ENCODE measurements at places on chromosomes 16 and 17.
A peak's percentile ranks its signal among the peaks of the same experiment; 100 is the strongest.

- DNase-seq, result no peak
These were observed 7.9 kb downstream of the FNDC8 start for GRCh38 chr17:35129154-35129972.

- DNase-seq, result no peak
These were observed 202.4 kb downstream of the AXIN2 start for GRCh38 chr17:65359016-65359415.

- peak; percentile 79 for DNase-seq
These were observed 35.1 kb upstream of the CDRT4 start for GRCh38 chr17:15502369-15503112.

- DNase-seq, result no peak
These were observed 179.2 kb downstream of the IRF8 start for GRCh38 chr16:86078121-86078600.

DNA sequence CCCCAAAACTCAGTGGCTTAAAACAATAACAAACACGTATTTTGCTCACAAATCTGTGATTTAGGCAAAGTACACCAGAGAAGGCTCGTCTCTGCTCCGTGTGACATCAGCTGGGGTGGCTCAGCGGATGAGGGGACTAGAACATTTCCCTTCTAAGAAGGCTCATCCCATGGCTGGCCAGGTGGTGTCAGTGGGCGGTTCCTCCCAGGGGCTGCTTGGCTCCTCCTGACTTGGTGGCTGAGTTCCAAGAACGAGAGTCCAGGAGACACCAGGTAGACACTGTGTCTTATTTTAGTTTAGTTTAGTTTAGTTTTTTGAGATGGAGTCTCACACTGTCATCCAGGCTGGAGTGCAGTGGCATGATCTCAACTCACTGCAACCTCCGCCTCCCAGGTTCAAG is 5.6 kb upstream of the CHMP6 start:
- DNase-seq, result no peak

- no peak for DNase-seq
These were observed 42.5 kb downstream of the AKAP10 start for GRCh38 chr17:19935169-19935568.

GRCh38 chr17:57994436-57994835 is 6.4 kb upstream of the VEZF1 start:
- no peak for DNase-seq

GRCh38 chr16:31213877-31214707 is at the start of gene TRIM72:
TSS of gene TRIM72 (plus strand) at chr16:31214119. CDS start at chr16:31214739, 620 bp downstream.
- no peak for DNase-seq

DNA sequence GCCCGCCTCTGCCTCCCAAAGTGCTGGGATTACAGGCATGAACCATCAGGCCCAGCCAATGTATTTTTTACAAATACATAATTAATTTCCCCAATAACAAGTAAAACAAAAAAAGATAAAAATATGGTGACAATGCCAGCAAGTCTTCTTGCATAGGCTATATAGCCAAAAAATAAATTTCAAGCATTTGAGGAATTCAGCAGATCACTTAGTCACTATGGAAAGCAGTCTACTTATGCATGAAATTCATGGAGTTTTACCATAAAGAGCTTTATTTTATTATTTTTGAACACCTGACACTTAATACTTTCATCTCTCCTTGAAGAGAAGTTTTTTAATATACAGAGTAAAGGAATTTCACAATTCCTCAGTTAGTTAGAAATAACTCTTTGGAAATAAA is 56.4 kb downstream of the BRIP1 start:
- DNase-seq, result no peak

DNA sequence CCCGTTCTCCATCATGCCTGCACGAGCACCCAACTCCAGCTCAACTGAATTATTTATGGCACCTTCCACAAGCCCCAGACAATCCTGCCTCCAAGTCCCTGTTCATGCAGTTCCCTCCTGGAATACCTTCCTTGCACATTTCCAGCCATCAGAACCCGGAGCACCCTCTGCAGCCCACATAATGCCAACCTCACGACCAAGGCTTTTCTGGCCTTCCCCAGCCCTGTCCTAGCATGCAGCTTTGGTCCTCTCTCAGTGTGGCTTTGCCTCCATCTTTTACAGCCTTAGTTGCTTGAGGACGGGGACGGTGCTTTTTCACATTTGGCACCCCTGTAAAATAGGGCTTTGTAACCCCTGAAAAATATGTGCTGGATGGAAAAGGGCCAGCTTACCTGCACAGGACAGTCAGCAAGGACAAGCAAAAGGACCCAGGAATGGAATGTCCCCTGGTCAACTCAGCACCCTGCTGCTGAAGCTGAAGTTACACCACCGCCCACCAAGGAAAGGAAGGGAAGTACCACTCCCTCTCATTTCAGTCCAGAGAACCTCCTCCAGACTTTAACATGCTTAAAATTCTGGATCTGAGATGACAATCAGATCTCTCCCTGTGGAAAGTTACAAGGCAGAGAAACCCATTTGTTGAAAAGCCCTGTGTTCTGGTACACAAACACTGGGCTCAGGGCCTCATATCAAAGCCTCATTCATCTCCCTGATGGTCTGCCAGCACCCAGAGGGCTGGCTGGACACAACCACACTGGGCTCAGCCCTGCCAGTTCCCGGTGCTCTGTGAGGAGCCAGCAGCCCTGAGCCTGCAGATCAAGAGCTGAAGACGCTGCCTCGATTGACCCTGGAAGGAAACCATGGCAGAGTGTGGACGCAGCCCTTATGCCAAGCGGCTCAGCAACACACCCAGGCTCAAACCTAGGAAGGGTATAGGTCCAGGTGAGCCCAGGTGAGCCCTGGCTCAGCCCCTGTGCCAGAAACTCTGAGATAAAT is 2.9 kb downstream of the SLC39A11 start:
- peak; percentile 81 for DNase-seq

Data from nucleus accumbens (tissue), 56 donors.